Mesenteric fat pad (tissue), 1 donor: ENCODE measurements at places on chromosomes 5 and 9. TPM values are rescaled to one million over a fixed set of nuclear protein-coding genes. Genes with fewer than 3 reads are reported as not detected.
A peak's percentile ranks its signal among the peaks of the same experiment; 100 is the strongest.

DNA sequence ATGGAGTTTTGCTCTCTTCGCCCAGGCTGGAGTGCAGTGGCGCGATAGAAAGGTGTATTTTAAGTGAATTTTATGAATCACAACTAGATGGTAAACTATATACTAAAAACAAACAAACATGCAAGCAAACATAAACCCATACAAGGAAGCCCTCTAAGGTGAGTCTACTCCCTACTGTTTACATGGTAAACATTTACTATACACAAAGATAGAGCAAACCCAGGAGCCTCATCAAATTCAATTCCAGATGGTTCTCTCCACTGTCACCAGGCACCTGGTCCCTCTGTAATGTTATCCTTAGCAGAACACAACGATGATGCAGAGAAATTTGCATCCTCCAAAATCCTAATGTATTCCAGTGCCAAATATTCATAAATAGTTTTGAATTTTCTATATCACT lies 17.9 kb downstream of the ANKH start:
- no peak for DNase-seq

DNA sequence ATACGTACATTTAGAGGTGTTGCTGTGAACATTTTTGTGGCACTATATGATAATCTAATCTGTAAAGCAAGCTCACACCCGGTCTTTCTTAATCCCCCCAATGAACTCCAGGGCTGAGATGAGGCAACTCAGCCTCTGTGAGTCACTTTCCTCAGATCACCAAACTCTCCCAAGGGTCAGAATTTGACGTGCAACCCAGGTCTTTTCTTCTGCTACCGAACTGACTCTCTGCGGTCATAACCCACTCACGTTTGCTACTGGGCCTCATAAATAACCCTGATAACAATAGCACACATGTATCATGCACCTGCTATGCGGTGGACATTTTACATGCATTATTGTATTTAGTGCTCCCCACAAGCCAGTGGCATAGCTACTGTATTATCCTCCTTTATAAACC lies 153.1 kb downstream of the DROSHA start:
- no peak for DNase-seq

DNA sequence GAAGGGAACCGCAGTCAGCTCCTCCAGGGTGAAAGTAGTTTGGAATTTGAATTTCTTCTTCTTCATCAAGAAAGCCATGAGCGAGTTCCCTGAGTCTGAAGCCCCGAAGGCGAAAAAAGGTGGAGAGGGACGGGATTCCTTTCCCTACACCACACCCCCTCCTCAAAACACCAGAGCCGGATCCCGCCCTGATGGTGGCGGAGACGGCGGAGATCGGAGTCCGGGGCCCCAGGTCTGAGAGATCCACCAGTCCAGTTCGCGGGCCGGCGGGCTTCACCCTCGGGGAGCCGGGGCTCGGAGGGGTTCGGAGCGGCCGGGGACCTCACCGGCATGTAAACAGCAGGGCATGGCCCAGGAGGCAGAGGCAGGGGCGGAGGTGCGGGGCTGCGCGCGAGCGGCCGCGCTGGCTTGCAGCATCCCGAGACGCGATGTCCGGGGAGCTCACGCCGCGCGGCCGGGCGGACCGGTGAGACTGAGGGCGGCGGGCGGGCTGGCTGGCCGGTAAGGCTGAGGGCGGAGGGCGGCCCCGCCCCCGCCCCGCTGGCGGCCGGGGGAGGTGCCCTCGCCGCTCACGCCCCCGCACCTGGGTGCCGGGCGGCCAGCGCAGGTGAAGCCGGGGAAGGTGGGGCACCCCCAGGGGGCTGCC lies 606 bp downstream of the EEIG1 start:
- DNase-seq = no peak

DNA sequence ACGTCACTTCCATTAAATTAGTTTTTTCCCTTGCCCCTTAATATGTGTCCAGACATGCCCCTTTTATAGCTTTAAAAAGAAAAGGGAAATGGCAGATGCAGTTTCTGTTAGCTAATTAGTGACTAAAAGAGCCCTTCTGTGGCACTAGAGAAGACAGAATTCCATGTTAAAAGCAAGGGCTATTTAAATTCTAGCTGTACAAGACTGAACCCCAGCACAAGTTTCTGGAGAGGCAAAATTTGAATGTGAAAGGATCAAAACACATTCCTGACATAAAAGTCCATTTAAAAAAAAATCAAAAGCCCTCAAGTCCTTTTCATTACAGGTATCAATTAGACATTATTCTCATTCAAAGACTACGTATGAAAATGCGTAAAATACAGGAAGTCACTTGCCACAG lies 78.7 kb downstream of the HAPLN1 start:
- no peak for DNase-seq

The PPP3R2 gene
- not detected for total RNA-seq

GRCh38 chr5:133854554-133854953 lies 113.9 kb downstream of the C5orf15 start:
- no peak for DNase-seq

DNA sequence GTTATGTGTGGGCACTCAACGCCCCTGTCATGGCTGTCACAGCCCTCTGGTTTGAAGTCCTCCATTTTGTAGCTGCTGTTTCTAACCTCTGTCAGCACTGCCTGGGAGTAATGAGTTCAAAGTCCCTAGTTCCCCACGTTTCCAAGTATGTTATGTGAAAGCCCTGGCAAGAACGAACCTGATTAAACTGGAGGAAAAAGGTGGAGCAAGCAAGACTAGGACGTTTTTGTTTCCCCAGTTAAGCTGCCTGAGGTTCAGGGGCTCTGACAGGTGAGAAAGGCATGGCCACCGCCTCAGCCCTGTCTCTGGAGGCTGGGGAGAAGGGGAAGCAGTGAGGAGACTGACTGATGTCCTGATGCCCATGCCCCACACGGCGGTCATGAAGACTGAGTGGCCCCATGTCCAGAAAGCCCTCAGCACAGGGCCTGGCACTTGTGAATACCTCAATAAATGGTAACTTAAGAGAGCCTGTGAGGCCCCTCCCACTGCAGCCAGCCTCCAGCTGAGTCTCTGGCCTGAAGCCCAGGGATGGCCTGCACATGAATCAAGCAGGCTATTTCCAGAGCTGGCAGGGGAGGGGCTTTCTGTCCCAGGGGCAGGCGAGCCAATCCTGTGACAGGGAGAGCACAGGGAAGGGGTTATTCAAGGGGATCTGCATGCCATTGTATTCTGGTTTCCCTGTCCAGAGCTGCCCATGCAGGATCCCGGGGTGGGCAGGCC lies 61.8 kb downstream of the PFDN1 start:
- DNase-seq = peak; percentile 93
